ENCODE measurements at places on chromosomes 5 and 9.

DNA sequence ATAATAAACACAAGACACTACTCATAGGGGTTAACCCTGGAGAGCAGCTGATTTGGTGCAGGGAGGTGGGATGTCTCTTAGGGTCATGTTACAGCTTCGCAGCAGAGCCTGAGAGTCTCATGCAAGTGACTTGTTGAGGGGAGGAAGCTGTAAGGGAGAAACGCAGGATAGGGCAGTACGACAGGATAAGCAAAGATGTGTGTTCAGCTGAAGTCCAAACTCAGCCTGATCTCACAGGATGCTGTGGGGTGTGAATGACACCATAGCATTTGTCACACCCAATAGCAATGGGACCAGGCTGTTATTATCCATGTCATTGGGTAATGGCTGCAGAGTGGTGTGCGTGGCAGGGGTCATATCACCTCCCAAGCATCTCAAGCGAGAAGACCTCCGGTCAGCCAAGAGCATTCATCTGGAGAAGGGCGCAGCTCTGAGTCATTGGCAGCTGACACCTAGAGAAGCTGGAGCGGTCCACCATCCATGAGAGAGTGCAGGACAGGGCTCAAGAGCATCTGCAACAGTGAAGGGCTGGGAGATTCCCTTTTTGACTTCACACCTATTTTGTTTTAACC lies 49.2 kb upstream of the RPL26L1 start:
- peak; percentile 87 for DNase-seq

- DNase-seq, result peak; percentile 87
These were observed 8.3 kb downstream of the CRB2 start for GRCh38 chr9:123364241-123364824.

- DNase-seq, result no peak
These were observed 403.6 kb upstream of the IRX2 start for GRCh38 chr5:3155046-3155445.

- peak; percentile 46 for DNase-seq
These were observed 478 bp downstream of the TEX10 start for GRCh38 chr9:100352201-100352726.

- DNase-seq, result peak; percentile 32
These were observed 217.0 kb downstream of the PAPPA start for GRCh38 chr9:116370556-116370955.

GRCh38 chr9:96154081-96154480 lies 147.9 kb downstream of the HSD17B3 start:
- no peak for DNase-seq

- DNase-seq, result no peak
These were observed 221.7 kb downstream of the ZNF608 start for GRCh38 chr5:124524552-124525232.

GRCh38 chr9:29319736-29320513 lies 1746.6 kb upstream of the C9orf72 start:
- DNase-seq, result peak; percentile 30

DNA sequence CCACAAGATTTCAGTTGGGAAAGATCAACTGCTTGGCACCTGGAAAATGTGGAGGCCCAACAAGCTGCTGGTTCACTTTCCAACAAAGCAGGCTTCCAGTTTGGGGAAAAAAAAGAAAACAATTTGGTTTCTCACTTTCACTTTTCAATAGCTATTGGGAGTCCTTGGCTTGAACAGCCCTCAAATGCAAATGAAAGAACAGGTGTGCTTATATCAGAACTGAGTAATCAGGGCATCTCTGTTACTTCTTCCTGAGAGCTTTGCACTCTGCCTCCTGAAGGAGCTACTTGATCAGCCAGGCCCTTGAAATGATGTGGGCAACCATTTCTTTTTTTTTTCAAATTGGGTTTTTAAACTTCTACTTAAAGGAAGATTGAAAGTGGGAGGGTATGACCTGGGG lies 73.5 kb downstream of the MFAP3 start:
- DNase-seq, result no peak

- DNase-seq, result no peak
These were observed 45.2 kb upstream of the APC start for GRCh38 chr5:112692472-112692871.

DNA sequence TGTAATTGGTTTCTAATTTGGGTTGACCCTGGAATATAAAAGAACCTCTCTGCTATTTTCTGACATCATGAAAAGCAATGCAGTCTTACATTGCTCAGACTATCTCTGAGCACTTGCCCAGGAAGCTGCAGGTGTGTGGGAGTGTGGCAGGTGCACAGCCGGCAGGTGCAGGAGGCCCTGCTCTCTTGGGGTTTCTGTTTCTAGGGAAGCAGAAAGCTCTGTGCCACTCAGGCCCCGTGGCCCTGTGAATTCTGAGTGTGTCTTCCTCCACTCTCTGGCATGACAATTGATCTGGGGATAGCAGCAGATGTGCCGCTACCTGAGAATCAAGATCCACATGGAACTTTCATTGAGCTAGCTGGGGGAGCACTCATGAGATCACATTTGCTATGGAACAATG lies 45.7 kb upstream of the IRX2 start:
- DNase-seq, result no peak

GRCh38 chr9:76609285-76610010 lies 150.5 kb downstream of the GCNT1 start:
- DNase-seq, result no peak

- DNase-seq, result no peak
These were observed 40.6 kb downstream of the ADCY2 start for GRCh38 chr5:7436521-7436920.

GRCh38 chr9:34522091-34522887 lies 501 bp downstream of the ENHO start:
- DNase-seq, result no peak

GRCh38 chr5:102767862-102768261 lies 12.8 kb downstream of the PAM start:
- DNase-seq, result no peak

DNA sequence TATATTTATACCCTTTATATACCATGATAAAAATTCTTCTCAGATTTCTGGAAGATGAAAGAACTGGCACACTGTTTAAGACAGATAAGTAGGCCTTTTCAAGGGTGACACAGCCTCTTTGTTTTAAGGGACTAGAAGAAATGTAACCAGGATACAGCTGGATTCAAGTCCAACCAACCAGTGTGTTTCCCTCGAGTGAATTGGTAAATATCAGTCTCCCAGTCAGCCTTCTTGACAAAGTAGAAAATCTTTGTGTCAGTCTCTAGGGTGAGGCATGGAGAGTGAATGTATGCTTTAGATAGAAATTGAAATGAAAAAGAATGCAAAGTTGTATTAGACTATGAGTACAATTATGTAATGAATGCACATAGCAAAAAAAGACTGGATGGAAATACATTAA lies 119.1 kb downstream of the ZDHHC21 start:
- no peak for DNase-seq

DNA sequence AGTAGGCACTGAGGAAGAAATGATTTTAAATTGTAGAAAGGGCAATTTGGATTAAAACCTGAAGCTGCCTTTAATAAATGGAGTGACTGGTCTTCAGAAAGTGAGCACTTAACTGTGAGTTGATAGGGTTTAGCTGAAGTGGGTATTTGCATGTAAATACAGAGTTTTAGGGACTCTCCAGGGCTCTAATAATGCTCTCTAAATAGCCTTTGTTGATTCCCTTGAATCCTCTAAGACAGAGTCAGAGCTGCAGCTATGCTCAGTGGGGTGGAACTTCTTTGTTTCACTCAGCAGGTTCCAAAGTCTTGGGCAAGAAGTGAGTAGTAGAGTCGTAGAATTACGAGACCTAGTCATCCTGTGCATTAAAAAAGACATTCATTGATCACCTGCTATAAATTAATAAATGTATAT lies 21.4 kb downstream of the GLRA1 start:
- no peak for DNase-seq

GRCh38 chr9:135993765-135994500 lies 32.8 kb upstream of the UBAC1 start:
- DNase-seq, result no peak

GRCh38 chr5:683551-684481 lies 9.3 kb downstream of the TPPP start:
- DNase-seq, result no peak

DNA sequence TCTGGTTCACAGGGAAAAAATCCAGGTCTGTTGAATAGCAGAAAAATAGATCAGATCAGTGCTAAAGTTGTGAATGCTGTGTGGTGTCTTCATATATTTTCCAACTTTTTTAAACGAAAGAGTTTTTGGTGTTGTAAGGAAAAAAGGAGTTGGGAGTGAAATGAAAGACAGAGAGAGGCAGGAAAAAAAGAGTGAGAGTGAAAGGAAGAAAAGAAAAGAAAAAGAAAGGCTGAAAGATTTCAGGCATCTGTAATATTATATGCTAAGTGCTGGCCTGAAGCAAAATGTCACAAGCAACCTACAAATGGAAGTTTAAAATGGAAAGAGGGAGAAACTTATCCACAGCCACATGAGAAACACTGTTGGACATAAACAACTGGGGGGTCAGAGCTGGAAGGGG lies 124.4 kb downstream of the EBF1 start:
- DNase-seq, result no peak

- no peak for DNase-seq
These were observed 161.1 kb upstream of the TBCA start for GRCh38 chr5:77937015-77937908.

GRCh38 chr9:101625876-101626275 lies 31.1 kb upstream of the PPP3R2 start:
- DNase-seq, result no peak

- DNase-seq, result peak; percentile 2
These were observed 401.6 kb downstream of the TMEM232 start for GRCh38 chr5:110324876-110325275.

DNA sequence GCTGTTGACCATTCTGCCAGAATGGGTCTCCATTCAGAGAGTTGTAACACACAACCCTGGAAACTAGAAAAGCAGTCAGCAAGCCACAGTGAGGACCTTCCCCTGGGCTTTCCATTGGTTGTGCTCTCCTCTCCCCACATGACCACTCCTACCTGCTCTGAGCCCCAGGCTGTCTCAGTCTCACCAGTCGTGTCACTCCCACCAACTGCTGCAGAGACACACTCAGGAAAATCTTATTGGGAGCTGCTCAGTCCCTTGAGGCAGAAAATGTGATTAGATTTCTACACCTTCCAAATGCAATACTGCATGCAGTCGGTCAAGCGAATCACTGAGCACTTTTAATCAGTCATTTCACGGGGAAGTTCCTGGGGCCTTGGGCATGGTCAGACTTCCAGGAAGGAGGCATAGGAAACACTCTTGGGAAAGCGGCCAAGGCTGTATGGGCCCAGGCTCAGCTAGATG lies 284.2 kb upstream of the NMUR2 start:
- no peak for DNase-seq

GRCh38 chr9:130845901-130846481 lies 10.9 kb downstream of the ABL1 start:
- peak; percentile 84 for DNase-seq

DNA sequence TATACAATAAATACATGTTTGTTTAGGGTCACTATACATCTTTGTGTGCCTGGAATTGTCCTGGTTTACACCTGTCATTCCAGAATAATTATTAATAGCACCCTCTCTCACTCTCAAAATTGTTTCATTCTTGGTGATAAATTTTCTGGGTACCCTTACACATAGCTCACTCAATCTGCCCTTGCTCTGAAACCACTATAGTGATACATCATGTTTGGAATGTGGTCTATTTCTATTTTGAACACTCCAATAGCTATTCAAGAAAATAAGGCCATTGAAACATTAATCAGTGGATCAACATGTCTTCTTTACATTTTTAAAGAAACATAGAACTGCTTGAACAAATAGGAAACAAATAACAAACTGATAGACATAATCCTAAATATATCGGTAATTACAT lies 158.7 kb downstream of the ARRDC3 start:
- no peak for DNase-seq

- DNase-seq, result no peak
These were observed 50.5 kb downstream of the AHRR start for GRCh38 chr5:371811-372555.

- DNase-seq, result peak; percentile 7
These were observed 31.7 kb upstream of the GRHPR start for GRCh38 chr9:37390759-37391158.

DNA sequence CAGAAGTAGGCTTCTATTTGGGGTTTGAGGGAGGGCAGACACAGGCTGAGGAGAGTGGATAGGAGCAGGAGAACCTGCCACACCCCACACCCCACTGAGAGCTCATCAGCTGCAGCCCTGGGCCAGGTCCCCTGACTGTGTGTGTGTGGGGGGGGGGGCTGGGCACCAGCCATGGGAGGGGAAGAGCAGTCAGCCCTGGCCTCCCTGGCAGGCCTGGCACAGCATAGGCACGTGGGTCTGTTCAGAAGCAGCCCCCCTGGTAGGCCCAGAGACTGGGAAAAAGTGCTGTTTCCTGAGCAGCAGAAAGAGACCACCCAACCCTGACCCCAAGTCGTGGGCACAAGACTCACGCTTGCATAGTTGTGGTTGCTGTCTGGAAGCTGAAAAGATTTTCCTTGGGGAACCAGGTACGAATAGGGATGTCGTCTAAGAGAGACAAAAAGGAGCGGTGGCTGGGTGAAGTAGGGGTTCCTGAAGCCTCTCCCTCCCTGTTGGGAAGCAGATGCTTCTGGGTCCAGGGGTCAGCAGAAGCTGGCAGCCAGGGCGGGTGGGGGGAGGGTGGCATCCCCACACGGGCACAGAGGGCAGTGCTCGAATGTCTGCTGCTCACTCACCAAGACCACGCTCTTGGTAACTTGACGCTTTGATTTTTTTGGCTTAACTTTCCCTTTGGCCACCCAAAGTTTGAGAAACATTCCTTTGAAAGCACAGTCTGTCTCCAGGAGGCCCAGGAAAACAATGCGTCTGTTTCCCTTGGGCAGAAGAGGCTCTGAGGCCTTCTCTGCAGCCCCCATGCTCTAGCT lies 2.9 kb downstream of the NSMF start:
- no peak for DNase-seq

DNA sequence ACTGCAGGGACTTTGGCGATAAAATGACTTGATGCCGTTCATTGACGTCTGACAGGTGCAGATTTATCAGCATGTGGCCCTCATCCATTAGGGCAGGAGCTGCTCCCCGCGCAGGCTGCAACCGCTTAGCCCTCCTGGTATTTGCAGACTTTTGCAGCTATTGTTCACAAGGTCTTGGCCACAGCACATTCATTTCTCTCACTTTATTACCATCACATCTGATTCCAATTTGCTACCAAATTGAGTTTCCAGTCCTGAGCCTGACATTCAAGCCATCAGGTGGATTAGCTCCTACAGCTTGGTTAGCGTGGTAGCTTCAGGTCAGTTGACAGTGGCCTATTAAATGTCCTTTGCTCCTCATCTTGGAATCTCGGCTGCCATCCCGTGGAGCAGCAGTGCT lies 299.2 kb downstream of the CD180 start:
- DNase-seq, result no peak
